ENCODE measurements at places on chromosomes 2 and 18.
A peak's percentile ranks its signal among the peaks of the same experiment; 100 is the strongest.

- no peak for DNase-seq
Observed at GRCh38 chr2:219638948-219639755, 11.7 kb downstream of the SLC4A3 start.

DNA sequence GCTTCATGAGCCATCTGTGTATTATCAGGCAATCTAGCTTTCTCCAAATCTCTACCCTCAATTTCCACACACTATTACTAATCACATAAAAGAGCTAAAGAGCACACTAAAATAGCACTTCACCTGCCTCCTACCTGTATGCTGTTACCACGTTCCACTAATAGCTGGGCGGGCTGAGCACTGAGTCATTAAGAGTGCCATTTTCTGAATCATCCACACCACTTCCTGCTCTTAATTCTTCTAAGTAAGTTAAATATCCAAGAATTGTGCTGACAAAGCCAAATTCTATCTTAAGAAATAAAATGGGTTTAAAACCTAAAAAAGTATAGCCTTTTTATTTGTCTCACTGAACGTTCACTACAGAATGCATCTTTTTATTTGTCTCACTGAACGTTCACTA, 35.7 kb downstream of the NOL10 start:
- DNase-seq: no peak

DNA sequence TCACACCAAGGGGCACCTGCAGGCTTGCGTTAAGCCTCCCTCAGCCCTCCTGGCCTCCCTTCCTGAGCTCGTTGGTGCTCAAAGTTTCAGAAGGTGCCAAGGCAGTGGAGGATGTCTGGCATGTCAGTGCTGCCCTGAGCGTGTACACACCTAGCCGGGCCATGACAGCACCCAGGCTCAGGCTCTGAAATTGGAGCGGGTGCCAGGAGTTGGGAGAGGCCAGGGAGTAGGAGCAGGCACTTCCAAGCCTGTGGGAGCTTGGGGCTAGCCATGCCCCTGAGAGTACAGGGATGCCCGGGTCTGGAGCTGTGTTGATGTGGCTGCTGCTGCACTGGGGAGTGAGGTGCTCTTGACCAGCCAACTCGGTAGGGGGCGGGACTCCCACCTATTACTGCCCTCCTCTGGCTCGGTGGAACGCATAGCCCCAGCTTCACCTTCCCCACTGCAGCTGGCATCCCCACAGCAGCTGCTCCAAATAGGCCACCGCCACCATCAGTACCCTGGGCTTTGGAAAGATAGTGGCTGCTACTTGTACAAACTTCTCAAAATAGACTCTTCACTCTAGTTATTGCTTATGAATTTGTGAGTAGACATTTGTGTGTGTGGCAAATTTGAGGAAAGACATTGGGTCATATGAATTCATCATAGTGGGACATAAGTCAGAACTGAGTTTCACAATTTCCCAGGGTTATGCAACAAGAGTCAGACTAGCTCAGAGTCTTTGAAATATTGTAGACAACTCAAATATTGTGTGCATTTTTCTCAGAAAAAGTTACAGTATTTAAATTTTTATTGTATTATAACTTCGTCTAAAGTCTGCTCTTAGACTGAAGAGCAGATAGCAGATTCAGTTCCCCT, 6.8 kb upstream of the PCARE start:
- no peak for DNase-seq

- DNase-seq: no peak
Observed at GRCh38 chr2:109195193-109196045, 66.4 kb downstream of the SH3RF3 start.

GRCh38 chr18:13237641-13238040, 19.1 kb downstream of the LDLRAD4 start:
- DNase-seq: no peak

- DNase-seq: no peak
Observed at GRCh38 chr2:146226077-146226476, 1618.8 kb upstream of the ACVR2A start.

- DNase-seq: no peak
Observed at GRCh38 chr2:21155365-21156136, 31.8 kb downstream of the TDRD15 start.

GRCh38 chr2:138469411-138469810, 32.2 kb upstream of the SPOPL start:
- no peak for DNase-seq

- no peak for DNase-seq
Observed at GRCh38 chr2:127163921-127164320, 56.2 kb downstream of the CYP27C1 start.

- no peak for DNase-seq
Observed at GRCh38 chr2:171365778-171366177, 68.0 kb downstream of the METTL8 start.

GRCh38 chr2:105261061-105261460, 19.5 kb downstream of the GPR45 start:
- DNase-seq: peak; percentile 88

DNA sequence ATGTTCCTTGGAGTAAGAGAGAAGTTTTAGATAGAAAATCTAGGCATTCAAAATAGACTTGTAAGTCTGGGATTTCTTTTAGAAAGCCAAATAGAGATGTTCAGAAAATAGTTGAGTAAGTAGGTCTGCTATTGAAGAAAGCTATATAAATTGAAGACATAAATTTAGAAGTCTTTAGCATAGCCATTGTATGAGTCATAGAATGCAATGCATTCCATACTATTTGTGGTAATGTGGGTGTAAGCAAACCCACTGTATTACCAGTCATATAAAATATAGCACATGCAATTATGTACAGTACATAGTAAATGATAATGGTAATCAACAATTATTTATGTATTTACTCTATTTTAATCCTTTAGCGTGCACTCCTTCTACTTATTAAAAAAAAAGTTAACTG, 14.1 kb downstream of the MC4R start:
- DNase-seq: no peak

Measured in AG09319 (cell line).